ENCODE measurements at places on chromosomes 12 and 14.

DNA sequence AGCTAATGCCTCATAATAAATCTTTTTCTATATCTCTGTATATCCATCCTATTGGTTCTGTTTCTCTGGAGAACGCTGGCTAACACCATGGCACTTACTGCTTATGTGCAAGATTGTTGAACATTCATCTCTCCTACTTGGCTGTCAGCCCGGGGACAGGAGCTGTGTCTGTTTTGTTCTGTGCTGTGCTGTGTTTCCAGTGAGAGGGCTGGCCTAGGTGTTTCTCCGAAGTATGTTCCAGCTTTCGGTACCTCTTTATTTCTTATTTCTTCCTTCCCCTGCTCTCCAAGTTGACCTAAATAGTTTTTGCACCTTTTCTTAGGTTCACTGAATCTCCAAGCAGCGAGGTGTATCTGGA is 18.8 kb upstream of the NR4A1 start:
- peak; percentile 13 for DNase-seq

DNA sequence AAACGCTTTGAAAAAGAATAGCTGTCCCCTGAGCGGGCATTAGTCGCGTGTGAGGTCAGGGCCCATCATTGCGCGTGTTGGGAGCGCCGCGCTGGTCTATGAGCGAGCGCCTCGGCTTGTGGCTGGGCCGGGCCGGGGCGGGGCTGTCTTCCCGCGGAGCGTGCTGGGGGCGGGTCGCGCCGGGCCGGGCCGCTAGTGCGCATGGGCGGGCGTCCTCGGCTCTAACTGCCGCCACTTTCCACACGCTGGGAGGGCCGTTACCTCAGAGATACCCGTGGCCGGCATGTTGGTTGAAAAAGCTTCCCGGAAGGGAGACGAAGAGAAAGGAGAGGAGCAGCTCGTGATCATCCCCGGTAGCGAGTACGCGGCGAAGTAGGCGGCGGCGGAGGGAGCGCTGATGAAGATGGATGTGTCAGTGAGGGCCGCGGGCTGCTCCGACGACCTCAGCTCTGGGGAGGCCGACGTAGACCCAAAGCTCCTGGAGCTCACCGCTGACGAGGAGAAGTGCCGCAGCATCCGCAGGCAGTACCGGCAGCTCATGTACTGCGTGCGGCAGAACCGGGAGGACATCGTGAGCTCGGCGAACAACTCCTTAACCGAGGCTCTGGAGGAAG is at the start of gene EID3:
EID3 (plus strand) TSS at position 202 of the 614 bp plus-strand sequence; CDS start at position 398, 196 bp downstream.
- peak; percentile 91 for DNase-seq

- no peak for DNase-seq
These were observed 117.2 kb downstream of the RGS6 start for GRCh38 chr14:72049462-72049861.

DNA sequence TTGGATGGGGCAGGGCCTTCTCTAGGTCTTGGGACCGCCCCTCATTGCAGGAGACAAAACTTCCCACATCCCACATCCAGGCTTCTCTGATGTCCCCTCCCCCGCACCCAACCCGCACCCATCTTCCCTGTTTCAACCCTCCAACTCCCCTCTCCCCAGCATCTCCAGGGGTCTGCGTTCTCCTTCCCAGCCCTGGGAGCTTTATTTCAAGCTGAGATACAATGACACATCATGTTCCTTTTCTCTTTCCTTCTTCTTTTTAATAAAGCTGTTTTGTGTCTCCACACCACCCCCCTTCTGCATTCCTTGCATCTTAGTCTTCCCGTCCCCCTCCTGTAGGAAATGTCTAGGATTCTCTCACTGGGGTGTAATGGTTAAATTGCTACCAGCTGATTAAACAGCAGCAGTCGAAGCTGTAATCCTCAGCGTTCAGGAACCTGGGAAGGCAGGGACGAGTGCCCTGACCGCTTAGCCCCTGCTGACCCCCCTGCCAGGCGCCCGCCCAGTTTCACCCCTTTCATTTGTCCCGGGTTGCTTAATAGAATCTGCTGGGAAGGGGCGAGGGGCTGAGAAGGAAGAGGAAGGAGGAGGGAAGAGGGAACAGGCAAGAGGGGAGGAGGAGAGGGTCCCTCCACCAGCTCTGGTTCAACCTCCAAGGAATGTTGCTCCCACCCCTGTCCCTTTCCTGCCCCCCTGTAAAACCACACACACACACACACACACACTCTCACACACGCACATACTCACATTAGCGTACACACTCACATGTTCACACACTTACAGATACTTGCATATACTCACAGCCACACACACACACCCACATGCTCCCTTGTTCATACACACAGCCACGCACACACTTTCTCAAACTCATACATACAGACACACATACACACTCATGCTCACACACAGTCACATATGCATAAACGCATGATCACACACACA is 104.5 kb upstream of the MED13L start:
- no peak for DNase-seq

GRCh38 chr12:12384571-12385340 is 27.9 kb downstream of the BORCS5 start:
- DNase-seq = no peak

DNA sequence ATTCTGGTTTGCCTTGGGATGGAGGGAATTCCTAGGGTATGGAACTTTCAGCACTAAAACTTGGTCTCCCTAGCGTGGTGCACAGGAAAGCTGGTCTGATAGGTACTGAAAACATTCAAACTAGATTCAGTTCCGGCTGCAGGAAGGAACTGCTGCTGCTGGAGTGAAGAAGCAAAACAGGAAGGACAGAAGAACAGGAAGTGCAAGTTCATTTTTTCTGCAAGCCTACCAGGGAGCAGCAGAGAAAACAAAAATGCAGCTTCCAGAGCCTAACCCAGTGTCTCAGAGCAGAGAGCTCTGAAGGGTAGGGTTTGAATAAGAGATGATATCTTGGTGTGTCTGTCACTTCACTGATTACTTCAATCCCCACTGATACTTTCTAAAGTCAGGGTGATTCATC is 165.2 kb downstream of the VRK1 start:
- no peak for DNase-seq

GRCh38 chr14:60326274-60326673 is 77.3 kb downstream of the PPM1A start:
- DNase-seq = no peak

GRCh38 chr12:94762259-94762942 is 112.0 kb upstream of the TMCC3 start:
- no peak for DNase-seq

DNA sequence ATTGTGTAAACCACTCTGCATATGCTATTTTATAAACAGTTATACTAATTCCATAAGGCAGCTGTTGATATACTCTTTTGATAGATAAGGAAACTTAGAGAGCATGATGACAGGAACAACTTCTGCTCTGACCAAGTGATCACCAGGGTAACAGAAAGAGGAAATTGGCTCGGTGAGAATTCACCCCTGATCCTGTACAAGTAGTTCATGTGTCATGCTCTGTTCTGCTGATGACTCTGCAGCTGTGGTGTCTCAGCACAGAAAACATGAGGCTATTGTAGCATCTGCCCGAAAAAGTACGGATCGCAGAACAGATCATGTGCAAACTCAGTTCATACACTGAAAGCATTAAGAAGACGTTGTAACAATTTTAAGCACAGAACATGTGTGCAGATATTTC is 345.0 kb downstream of the LRIG3 start:
- DNase-seq = no peak

DNA sequence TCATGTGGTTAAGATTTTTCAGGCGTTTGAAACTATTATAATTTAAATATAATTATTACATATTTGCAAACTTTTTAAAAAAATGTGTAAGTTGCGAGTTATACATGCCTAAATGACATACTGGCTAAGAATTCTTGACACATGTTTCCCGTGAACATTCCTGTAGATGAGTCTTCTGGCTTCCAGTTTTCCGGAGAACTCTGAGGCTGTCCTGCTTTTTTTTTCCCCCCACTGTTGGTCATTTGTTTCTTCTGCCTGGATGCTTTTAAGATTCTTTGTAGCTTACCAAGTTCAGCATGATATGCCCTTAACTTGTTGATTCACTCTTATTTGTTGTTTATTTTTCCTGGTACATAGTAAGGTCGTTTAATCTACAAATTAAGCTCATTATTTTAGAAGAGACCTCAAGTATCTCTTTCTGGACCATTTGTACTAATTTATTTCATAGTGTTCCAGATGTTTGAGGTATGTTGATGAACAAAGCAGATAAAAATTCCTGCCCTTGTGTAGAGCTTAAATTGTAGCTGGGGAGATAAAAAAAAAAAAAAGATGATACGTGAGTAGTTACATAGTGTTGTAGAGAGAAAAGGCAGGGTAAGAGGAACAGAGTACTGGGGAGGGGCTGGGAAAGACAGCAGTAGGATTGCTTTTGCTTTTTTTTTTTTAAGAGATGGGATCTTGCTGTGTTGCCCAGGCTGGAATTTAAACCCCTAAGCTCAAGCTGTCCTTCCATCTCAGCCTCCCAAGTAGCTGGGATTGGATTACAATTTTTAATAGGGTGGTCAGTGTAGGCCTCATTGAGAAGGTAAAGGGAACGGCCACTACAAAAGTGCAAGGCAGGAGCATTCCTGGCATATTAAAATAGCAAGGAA is 32.8 kb downstream of the ARHGAP5 start:
- no peak for DNase-seq

DNA sequence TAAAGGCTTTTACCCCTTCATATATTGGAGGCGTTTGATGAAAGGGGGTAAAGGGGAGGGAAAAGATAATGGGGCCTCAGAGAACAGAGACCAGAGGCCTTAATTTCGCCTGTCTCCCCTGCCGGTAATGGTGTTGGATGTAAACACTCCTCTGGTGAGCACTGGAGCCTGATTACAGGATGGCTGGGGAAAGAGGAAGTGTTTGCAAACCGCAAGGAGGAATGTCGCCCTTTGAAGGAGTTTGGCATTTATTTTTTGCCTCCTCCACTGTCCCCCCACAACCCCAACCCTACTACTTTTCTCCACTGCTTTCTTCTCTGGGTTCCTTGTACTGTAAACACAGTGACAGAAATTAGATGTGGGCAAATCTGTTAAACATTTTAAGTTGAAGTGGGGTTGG is 211.9 kb upstream of the TBX3 start:
- DNase-seq = no peak

DNA sequence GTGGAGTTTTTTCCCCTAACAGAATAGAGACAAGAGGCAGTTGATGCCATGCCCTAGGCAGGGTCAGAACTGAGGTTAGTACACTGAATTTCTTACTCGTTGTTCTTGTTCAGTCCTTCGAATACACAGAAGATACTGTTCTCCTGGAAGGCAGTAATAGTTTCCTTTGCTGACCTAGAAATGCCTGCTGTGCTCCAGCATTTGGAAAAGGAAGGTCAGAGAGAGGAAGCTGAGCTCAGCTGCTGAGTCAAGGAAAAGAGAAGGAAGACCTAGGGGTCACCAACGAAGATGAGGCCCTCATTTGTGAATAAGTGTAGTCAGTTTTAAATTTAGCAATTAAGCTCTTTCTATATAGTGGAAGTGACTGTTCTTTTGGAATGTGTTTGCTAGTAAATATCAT is 100.1 kb downstream of the CRADD start:
- DNase-seq = no peak

GRCh38 chr12:104433061-104433460 is 23.7 kb upstream of the CHST11 start:
- DNase-seq = no peak

DNA sequence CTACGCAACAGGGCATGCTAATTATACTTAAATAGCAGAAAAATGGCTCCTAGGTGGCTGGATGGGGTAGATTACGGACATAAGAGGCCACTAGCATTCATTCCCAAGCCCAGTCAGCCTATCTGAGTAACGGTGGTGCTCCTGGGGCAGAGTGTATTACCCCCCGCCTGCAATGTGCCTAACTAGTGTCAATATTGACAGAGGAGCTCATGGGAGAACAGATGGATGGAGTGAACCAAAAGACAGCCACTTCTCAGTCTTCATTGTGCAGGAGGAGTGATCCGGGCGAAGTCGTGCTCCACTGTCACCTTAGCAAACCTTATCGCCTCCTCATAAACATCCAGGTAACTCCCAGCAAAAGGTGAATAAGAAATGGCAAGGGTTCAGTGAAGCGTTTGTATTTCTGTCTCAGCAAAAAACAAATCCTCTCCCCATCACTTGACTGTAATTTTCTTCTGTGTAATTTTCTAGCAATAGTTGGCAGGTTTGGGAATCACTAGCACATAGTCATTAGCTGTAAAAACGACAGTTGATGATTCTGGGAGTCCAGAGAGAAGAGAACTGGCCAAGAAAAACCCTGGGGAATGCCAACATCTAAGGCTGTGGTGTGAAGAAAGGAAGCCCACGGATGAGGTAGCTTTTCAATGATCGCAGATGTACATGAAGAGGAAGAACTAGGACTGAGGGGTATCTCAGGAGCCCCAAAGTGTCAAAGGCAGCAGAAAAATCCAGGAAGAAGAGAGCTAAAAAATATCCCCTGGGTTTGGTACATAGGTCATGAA is 126.6 kb upstream of the BCL2L14 start:
- peak; percentile 70 for DNase-seq

GRCh38 chr12:27975222-27976136 is 2.9 kb upstream of the PTHLH start:
- no peak for DNase-seq

- DNase-seq = peak; percentile 41
These were observed 597 bp downstream of the MLF2 start for GRCh38 chr12:6752167-6752920.

GRCh38 chr12:109092497-109093021 is 713 bp downstream of the ALKBH2 start:
- no peak for DNase-seq

- DNase-seq = no peak
These were observed 47.1 kb downstream of the GALNT9 start for GRCh38 chr12:132282031-132282949.

- DNase-seq = no peak
These were observed 1.7 kb downstream of the EMP1 start for GRCh38 chr12:13198241-13198640.

GRCh38 chr12:12099102-12099501 is 28.4 kb downstream of the BCL2L14 start:
- no peak for DNase-seq

DNA sequence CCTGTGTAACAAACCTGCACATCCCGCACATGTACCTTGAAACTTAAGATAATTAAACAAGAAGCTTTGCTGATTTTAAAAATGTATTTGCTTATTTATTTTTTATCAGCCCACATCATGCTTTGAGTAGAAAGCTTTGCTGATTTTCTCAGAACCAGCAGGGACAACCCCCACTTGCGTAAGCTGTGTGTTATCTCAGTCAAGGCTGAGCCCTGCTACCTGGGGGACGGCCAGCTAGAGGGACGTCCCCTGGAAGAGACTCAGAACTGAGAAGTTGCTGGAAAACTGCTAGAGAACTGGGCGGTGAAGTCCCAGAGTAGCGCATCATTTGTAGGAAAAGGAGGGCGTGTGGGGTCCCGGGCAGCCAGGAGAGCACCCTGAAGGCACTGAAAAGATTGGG is 4.1 kb upstream of the PLEK2 start:
- no peak for DNase-seq
